ENCODE measurements at places on chromosomes 4 and X.

GRCh38 chr4:137370206-137370633, 162.1 kb downstream of the PCDH18 start:
- no peak for DNase-seq

DNA sequence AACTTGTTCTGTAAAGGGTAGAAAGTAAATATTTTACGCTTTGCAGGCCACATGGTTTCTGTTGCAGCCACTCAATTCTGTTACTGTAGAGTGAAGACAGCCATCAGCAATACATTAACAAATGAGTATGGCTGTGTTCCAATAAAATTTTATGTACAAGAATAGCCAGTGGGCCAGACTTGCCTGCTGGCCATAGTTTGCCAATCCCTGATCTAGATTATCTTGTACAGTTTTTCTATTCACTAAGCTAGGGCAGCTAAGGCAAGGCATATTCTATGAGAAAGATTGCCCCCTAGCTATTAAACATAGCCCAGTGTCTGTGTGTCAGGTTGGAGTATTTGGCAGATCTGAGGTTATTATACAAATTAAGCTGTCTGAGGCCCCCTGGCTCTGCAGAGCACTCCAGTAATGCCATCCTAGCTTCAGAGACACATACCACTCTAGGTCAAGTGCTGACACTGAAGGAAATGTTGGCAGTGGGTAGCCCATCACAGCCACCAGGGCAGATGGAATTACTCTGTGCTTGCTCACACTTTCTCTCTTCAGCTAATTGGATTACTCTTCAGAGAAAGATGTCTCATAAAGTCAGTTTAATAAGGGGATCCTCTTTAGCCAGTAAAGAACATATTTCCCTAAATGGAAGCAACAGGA, 40.7 kb downstream of the MTTP start:
- DNase-seq, result no peak

DNA sequence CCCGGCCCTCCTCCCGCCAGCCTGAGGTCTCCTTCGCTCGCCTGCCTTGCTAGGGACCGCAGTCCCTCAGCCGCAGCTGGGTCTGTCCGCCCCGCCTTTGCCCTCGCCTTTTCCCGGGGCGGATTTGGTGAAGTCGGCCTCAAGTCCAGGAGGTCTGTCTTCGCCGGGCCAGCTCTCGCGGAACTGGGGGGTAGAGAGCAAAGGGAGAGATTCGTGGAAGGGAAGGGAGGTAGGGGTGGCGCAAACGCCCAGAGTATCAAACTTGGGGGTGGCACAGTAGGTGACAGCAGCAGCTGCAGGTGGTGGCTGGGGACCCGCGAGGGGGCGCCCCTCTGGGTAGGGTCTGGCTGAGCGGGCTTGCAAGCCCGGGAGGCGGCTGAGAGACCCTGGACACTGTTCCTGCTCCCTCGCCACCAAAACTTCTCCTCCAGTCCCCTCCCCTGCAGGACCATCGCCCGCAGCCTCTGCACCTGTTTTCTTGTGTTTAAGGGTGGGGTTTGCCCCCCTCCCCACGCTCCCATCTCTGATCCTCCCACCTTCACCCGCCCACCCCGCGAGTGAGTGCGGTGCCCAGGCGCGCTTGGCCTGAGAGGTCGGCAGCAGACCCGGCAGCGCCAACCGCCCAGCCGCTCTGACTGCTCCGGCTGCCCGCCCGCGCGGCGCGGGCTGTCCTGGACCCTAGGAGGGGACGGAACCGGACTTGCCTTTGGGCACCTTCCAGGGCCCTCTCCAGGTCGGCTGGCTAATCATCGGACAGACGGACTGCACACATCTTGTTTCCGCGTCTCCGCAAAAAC, at the start of gene NPY2R:
NPY2R (plus strand) TSS at position 379 of the 797 bp plus-strand sequence. CDS start 5,304 bp downstream, outside the sequence.
- no peak for DNase-seq

DNA sequence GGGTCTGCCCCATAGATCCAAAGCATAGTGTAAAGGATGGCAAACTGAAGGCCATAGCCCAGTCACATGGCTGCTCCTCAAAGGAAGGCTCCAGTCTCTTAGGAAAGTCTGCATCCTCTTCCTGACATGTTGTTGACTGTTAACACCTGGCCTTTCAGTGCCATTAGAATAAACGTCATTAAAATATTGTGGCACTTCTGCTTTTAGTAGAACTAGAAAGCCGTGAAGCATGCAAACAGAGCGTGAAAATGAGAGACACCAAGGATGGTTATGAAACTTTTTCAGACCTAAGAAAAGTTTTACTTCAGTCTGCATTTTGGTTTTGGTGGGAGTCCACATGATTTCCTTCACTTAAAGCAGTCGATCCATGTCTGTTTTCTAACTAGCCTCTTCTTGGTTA, 41.1 kb upstream of the AFF2 start:
- DNase-seq, result no peak

DNA sequence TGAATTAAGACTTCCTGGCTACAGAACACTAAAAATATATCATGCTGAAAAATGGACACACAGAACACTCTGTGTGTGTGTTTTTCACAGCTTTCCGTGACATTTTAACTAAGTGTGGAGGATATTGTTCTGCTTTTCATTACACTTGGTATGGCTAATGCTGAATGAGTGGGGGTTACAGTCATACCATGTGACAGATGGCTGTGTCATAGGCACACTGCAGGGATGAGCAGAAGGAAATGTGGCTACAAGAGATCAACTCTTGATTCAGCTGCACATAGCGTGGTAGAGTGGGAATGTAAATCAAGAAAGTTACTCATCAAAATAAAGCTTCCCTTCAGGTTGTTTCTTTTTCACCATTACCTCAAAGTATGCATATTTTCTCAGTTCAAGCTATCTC, 669.8 kb downstream of the IQCM start:
- DNase-seq, result no peak

GRCh38 chr4:16860516-16860915, 37.9 kb downstream of the LDB2 start:
- DNase-seq, result no peak

GRCh38 chrX:65751519-65751918, 84.1 kb downstream of the MSN start:
- DNase-seq, result no peak

- DNase-seq, result no peak
Observed at GRCh38 chr4:130125467-130125866, 1029.5 kb downstream of the C4orf33 start.

DNA sequence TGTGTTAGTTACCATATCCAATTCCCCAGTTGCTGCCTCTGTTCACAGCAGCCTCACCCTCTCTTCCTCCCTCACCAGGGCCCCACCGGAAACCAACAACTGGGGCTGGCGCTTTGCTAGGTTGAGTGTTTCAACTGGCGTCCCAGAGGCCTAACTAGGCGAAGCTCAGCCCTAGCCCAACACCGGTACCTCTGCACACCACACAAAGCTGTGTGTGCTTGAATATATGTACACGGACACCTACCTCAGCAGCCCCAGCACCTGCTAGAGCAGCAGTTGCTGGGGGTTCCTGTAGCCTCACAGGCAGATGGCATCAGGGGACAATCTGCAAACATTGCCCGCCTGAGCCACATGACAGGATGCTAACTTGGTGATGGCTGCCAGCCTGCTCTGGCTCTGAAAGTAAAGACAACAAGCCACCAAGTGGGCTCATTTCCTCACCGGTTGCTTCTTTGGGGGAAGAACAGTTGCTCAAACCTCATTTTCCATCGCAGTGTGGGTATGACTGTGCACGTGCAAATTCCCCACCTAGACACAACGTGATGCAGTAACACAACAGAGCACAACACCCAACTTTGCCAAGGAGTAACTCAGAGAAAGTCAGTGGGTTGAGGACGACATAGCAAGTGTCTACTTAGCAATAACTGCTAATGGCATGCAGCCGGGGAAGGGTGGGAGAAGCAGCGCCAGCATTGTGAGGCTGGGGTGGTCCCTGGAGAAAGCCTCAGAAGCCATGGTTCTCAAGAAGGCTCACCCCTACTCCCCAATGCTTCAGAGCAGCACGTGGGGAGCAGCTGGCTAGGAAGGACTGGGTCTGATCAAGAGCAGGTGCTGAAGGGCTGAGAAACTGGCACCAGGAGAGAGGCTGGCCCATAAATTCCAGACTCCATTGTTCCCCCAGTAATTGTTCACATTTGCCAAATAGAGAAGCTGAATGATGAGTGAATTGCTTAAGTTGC, 139.5 kb downstream of the SH3KBP1 start:
- no peak for DNase-seq

DNA sequence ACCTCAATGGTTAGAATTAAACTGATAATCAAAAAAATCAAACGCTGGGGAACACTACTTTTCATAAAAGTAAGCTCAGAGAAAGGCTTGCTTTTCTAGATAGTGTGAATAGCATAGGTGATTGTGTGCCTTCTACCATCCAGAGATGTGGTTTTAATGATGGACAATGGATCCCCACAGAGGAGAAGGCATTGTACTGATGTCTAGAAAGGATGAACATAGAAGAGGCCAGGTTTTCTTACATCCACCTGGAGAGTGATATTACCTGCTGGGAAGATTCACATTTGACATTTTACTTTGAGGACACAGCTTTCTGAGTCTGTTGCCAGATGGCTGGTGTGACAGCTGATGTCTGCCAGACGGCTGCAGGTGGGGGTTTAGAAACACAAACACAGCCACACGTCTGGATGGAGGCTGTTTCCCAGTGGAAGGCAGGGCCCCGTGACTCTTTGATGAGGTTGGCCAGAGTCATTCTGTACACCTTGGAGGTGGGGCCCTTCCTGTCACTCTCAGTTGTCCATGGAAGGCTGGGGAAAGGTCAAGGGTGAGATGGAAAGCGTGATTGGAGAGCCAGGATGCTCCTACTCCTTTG, 114.4 kb downstream of the PSAPL1 start:
- DNase-seq, result no peak

GRCh38 chr4:145740806-145741205, 60.9 kb downstream of the C4orf51 start:
- DNase-seq, result no peak
